ENCODE measurements at places on chromosomes 7 and 10. TPM values are rescaled to one million over a fixed set of nuclear protein-coding genes. Genes with fewer than 3 reads are reported as not detected.

The COMTD1 gene
- total RNA-seq: 28.5 TPM

The SP4 gene
- total RNA-seq: 32.8 TPM

The AKR1C3 gene
- 37.6 TPM for total RNA-seq

The SMO gene
- 10.2 TPM for total RNA-seq

- no peaks in the 10 kb centered on the region for H3K36me3 ChIP-seq
- no peak overlapping the region for H3K27ac ChIP-seq
- DNase-seq: no peak
- no peaks in the 10 kb centered on the region for H3K27me3 ChIP-seq
- H3K4me1 ChIP-seq: no peaks in the 10 kb centered on the region
- no peak overlapping the region for H3K4me3 ChIP-seq
Measured at GRCh38 chr7:85405016-85405902, 218.4 kb upstream of the SEMA3D start.

- H3K4me3 ChIP-seq: peak within 1 kb of the TSS; percentile 77
- DNase-seq: peak; percentile 89
- H3K27me3 ChIP-seq: no peaks in the 10 kb centered on the region
Measured at GRCh38 chr10:58267713-58268453, at the start of gene IPMK. IPMK (minus strand) TSS chr10:58267894; CDS start chr10:58267611, 283 bp downstream.

DNA sequence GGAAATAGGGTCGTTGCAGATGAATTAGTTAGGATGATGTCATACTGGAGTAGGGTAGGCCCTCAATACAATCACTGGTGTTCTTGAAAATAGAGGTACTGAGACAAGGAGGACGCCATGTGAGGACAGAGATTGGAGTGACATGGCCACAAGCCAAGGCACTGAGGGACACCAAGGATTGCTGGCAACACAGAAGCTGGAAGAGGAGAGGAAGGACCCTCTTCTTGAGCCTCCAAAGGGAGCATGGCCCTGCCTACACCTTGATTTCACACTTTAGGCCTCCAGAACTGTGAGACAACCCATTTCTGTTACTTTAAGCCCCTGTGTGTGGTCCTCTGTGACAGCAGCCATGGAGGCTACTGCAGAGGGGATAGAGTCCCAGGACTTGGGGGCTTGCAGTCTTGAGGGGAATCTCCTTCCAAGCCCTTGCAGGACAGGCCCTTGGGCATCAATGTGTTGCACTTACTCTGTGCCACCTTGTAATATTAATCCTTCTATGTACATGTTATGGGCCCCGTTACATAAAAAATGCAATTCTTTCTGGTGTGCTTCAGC lies 3.7 kb upstream of the AOC1 start:
- no peak overlapping the region for H3K4me3 ChIP-seq
- no peaks in the 10 kb centered on the region for H3K27me3 ChIP-seq
- H3K4me1 ChIP-seq: no peaks in the 10 kb centered on the region
- no peak for DNase-seq

DNA sequence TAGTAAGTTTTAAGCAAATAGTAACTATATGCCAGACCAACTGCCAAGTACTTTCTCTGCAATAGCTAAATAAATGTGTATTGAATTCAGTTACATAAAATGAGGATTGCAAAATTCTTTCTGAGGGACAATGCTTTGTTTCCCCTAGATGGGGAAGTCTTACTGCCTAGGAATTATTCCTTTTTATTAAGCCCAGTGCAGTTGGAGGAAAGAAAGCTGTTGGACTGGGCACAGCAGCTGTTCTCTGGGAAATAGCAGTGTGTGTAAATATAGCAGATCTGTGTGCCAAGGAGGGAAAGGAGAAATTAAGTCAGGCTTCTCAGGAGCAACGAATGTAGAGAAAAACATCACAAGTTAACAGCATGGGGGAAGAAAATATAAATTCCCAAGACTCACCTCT lies 77.1 kb downstream of the SEC23IP start:
- H3K27ac ChIP-seq: no peak overlapping the region
- no peaks in the 10 kb centered on the region for H3K36me3 ChIP-seq
- DNase-seq: no peak
- no peaks in the 10 kb centered on the region for H3K4me1 ChIP-seq
- H3K27me3 ChIP-seq: no peaks in the 10 kb centered on the region
- no peak overlapping the region for H3K4me3 ChIP-seq

- no peaks in the 10 kb centered on the region for H3K36me3 ChIP-seq
- H3K4me1 ChIP-seq: no peaks in the 10 kb centered on the region
- no peaks in the 10 kb centered on the region for H3K27me3 ChIP-seq
- DNase-seq: no peak
- no peak overlapping the region for H3K4me3 ChIP-seq
- H3K27ac ChIP-seq: peak overlapping the region; percentile 79
Measured at GRCh38 chr10:71622154-71622526, 97.4 kb downstream of the C10orf105 start.

DNA sequence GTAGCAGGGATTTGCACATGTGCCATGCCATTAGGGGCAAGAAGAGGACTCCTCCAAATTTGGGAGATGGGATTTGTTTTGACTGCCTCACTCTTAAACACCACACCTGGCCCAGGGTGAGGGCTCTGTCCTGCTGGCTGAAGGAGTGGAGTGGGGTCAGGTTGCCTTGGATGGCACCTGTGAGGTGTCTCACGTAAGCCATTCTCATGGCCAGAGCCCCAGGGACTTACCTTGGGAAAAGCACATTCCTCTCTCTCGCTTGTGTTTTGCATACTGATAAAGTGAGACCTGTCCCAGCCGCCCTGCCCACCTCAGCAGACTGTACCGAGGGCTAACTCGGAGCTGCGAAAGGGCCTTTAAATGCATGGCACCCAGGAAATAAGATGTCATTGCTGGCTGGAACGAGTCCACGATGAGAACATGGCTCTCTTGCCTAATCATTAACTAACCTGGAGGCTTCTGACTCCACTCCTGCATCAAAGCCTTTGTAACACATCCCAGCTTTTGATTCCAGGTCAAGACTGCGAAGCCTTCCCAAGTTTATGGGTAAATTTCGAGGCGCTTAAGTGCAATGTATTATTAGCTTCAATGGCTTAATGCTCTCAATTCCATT lies 184.0 kb upstream of the RNF32 start:
- no peaks in the 10 kb centered on the region for H3K36me3 ChIP-seq
- DNase-seq: no peak
- H3K4me1 ChIP-seq: no peaks in the 10 kb centered on the region
- H3K27ac ChIP-seq: no peak overlapping the region

DNA sequence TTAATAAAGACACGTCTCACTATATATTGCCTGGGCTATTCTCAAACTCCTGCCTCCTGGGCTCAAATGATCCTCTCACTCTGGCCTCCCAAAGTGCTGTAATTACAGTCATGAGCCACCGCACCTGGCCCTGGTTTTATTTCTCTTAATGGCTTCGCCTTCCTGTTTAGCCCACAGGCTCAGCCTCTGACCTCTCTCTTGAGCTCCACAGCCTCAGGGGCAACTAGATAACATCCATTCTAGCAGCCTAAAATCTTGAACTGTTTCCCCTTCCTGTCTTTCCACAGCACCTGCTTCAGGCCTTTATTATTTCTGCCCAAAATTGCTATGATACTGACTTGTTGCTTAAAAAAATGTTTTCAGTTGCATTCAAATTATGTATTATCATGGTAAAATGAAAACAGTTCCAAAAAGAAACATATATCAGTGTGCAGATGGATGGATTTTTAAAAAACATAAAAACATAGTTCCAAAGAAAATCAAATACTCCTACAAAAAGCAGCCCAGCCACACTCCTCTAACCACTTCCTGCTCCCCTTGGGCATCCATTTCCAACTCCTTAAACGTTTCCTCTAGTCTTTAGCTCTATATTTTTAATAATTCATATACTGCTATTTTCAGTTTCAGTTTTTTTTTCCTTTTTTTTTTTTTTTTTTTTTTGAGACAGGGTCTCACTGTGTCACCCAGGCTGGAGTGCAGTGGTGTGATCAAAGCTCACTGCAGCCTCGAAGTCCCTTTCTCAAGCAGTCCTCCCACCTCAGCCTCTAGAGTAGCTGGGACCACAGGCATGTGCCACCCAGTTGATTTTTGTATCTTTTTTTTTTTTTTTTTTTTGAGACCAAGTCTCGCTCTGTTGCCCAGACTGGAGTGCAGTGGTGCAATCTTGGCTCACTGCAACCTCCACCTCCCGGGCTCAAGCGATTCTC lies 5.1 kb upstream of the BAZ1B start:
- H3K4me1 ChIP-seq: no peaks in the 10 kb centered on the region
- no peaks in the 10 kb centered on the region for H3K36me3 ChIP-seq
- H3K27me3 ChIP-seq: no peaks in the 10 kb centered on the region
- H3K27ac ChIP-seq: no peak overlapping the region
- H3K4me3 ChIP-seq: no peak overlapping the region

GRCh38 chr7:128304212-128304611 lies 39.5 kb downstream of the RBM28 start:
- H3K27ac ChIP-seq: no peak overlapping the region
- no peaks in the 10 kb centered on the region for H3K27me3 ChIP-seq
- DNase-seq: no peak
- H3K4me1 ChIP-seq: no peaks in the 10 kb centered on the region

DNA sequence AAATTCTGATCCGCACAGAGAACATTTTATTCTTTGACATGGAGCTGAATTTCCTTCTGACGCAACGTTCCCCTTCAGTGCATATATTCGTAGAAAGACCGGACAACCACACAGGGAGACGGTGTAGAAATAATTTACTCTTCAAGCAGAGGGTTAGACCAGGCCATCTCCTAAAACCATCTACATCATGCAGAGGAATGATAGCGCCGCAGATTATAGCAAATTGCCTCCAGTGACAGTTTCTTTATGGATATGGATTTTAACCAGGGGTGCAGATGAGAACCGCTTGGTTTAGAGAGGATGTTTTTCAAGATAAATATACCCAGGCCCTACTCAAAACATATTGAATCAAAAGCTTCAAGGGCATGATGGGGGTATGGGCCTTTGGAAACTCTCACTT lies 759.3 kb upstream of the AUTS2 start:
- H3K27me3 ChIP-seq: no peaks in the 10 kb centered on the region
- no peaks in the 10 kb centered on the region for H3K36me3 ChIP-seq

- DNase-seq: no peak
- peaks cover 87% of the 10 kb centered on the region for H3K27me3 ChIP-seq
- no peaks in the 10 kb centered on the region for H3K4me1 ChIP-seq
- no peak overlapping the region for H3K4me3 ChIP-seq
- no peak overlapping the region for H3K27ac ChIP-seq
Measured at GRCh38 chr10:133230387-133231195, 574 bp downstream of the UTF1 start.
